ENCODE measurements at places on chromosomes 3 and 15.

GRCh38 chr15:34324933-34325332, 12.6 kb downstream of the SLC12A6 start:
- no peak for DNase-seq

DNA sequence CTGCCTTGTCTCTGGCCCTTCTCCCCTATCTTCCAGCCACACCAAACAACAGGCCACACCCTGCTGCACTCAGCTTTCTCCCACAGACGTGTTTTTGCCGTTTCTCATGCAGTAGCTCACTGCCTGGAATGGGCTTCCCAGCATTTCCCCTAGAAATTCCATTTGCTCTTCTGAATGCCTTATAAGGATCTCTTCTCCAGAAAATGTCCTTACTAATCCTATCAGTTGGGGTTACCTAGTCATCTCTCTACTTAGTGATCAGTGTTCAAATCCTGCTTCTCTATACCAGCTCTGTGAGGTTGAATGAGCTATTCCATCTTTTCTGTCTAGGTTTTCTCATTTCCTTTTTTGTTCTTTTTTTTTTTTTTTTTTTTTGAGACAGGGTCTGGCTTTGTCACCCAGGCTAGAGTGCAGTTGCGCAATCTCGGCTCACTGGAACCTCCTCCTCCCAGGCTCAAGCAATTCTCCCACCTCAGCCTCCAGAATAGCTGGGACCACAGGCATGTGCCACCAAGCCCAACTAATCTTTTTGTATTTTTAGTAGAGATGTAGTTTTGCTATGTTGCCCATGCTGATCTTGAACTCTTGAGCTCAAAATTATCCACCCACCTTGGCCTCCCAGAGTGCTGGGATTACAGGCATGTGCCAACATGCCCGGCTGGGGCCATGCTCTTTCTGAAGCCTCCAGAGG, 98.2 kb upstream of the CHD2 start:
- DNase-seq = peak; percentile 93

- no peak for DNase-seq
These were observed 112.0 kb upstream of the MCTP2 start for GRCh38 chr15:94119298-94119811.

- no peak for DNase-seq
These were observed 11.2 kb downstream of the SENP7 start for GRCh38 chr3:101501783-101502182.

GRCh38 chr3:176970770-176971169, 226.5 kb downstream of the TBL1XR1 start:
- no peak for DNase-seq

DNA sequence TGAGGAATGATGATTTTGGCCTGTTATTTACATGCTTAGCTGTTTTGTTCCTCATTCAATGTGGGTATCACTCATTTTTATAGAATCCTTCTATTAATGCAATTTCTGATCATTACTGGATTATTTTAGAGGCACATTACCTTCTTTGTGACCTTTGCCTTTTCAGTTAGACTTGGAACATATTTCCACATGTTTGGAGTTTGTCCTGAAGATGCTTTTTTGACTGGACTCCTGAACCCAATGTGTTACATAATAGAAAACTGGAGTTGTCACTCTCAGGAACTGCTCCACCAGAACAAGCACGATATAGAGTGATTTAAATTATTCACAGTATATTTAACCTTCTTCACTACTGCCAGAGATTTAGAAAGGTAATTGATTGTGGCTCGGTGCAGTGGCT, 59.5 kb downstream of the TP63 start:
- no peak for DNase-seq

DNA sequence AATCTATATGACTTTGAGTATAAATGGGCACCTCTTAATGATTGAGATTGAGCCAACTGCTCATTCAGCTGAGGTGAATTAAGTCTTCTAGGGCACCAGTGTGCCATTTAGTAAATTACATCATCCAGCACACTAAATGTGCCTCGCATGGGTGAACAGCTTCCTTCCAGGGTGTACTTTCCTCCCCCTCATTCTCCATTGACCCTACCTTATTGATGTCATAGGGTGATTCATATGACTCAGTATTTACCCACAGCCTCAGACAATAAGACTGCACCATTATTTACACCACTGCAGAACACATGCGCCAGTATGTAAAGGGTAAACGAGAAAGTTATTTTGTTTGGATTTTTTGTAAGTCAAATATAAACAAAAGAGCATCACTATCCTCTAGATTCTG, 185.2 kb upstream of the ARL6 start:
- no peak for DNase-seq

- DNase-seq = no peak
These were observed 234.0 kb downstream of the PLCL2 start for GRCh38 chr3:17118771-17119170.

- no peak for DNase-seq
These were observed 1035.3 kb upstream of the GBE1 start for GRCh38 chr3:82796765-82797164.

DNA sequence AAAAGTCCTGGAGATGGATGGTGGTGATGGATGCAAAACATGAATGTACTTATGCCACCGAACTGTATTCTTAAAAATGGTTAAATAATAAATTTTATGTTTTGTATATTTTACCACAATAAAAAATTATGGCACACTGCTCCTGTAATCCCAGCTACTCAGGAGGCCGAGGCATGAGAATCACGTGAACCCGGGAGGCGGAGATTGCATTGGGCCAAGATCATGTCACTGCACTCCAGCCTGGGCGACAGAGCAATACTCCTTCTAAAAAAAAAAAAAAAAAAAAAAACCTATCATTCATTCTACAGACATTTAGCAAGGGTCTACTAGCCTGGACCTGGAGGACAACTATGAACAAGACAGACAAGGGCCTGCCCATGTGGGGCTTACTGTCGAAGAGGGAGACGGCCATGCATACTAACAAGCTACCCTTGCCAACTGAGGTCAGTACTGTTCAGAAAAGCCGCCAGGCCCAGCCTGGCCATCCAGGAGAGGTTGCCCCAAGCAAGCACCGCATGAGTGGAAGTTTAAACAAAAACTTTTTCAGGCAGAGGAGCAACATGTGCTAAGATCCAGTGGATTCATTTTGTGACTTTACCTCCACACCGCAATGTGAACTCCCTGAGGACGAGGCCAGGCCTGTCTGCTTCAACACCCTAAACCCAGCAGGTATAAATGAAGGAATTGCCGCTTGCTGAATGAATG, 2.8 kb upstream of the NEK4 start:
- no peak for DNase-seq

- DNase-seq = no peak
These were observed 129.0 kb upstream of the NEO1 start for GRCh38 chr15:72923289-72923688.

GRCh38 chr3:44136421-44136820, 105.3 kb upstream of the TOPAZ1 start:
- DNase-seq = peak; percentile 7

DNA sequence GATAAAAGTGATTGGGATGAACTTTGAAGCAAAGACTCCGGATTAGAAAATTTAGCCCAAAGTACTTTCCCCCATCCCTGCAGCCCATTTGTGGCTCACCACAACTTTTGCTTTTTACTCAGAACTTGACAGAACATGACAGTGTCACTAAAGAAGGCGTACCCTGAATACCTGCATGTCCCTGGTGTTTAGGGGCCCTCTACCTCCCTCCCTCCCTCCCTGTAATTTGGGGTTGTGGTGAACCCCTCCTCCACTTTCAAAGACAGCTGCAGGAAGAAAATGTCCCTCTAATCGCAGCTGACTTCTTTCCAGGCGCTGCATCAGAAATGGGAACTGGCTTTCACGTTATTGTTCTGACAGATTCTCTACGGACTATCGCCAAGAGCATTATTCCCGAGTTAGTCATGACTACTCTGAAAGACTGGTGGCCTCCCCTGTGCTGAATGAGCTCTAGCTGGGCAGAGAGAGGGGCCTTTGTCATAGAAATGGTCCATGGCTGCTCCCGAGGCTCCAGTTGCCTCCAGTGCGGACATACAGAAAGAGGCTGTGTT, 93.2 kb upstream of the ARHGEF3 start:
- no peak for DNase-seq

GRCh38 chr15:51299187-51300015, 39.0 kb downstream of the CYP19A1 start:
- DNase-seq = no peak

GRCh38 chr3:128484404-128485281, 8.4 kb downstream of the GATA2 start:
- DNase-seq = peak; percentile 49

DNA sequence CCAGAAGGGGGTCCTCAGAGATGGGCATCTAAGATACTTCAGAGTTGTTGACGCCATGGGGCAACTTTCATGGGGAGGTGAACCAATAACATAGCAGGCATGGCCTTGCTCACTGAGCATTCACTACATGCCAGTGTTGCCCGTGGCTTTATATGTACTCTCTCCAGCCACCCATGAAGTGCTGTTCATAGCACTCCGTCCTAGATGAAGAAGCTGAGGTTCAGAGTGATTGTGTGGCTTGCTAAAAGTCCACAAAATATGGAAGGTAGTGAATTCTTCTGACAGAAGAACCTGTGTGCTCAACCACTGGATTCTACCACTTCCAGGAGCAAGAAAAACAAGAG, 9.8 kb upstream of the SEMA4B start:
- DNase-seq = no peak

DNA sequence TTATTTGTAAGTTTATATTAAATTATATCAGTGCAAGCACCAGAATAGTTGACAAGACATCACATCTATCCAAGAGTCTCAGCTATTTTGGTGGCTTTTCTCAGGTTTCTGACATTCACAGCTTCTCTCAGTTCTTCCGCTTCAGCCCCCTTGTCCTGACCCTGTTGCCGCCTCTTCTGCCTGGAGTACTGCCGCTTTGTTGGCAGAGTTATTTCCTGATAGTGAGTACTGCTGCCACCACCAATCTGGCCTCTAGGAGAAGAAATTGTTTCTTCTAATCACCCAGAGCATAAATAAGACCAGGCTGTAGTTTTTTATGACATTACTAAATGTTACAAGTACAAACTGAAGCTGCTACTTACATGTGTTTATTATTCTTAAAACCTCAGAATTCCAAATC, 470.1 kb downstream of the NSUN3 start:
- DNase-seq = no peak

GRCh38 chr15:78364233-78364632, 24.1 kb downstream of the CRABP1 start:
- DNase-seq = no peak

DNA sequence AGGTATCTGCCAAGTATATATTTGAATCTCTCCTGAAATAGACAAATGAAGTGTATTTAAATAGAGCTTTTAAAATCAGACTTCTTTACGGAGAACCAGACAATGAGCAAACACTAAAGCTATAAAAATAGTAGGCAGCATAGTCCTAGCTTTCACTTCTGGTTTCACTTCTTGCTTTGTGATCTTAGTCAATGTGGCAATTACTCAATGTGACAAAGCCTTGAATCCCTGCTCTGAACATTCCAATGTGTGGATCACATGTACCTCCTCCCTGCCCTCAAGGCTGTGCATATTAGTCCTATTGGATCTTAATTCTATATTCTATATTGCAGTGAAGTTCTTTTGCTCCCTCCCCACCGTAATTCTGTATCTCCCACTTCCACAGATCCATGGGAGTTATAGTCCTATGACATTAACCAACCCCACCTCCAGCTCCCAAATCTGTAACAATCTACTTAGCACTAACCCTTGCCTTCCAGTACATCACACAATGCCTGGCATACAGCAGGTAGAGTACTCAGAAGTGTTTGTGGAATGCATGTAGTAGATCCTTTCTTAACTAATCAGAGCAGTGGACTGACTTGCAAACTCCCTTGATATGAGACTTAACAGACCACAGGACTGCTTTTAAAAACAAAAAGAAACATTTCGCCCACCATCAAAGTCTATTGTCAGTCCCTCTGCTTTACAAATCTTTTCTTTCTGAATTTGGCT, 24.3 kb upstream of the CP start:
- peak; percentile 69 for DNase-seq

GRCh38 chr15:78679089-78679511, 38.1 kb upstream of the CHRNB4 start:
- DNase-seq = no peak

DNA sequence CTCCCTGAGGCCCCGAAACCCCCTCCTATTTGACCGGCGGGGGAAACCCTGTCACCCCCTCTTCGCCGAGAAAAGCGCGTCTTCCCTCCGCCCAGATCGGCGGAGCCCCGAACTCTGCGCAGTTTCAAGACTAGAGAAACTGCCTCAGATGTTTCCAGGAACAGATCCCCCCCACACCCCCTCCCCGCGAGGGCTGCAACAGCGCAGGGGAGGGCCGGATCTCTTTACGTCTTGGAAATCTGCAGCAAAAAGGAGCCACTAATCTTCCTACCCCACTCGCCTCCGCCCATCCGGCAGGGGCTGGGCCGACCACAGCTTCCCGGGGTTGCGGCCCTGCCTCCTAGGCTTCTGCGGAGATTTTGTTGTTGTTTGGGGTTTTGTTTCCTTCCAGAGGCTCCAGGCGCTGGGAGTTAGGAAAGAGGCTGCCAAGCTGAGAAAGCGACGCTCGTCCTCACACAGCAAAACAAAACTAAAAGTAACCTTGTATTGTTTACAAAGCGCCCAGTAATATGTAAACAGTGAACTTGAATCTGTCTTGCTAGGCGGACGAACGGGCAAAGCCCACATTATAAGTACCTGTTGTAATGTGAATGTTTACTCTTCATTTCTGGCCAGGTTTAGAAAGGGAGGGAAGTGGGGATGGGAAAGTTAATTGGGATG, 2.2 kb downstream of the FOXB1 start:
- DNase-seq = peak; percentile 72

- DNase-seq = no peak
These were observed 368.4 kb upstream of the IL12A start for GRCh38 chr3:159620281-159620680.

- DNase-seq = no peak
These were observed 7.1 kb downstream of the MSL2 start for GRCh38 chr3:136189043-136189442.

DNA sequence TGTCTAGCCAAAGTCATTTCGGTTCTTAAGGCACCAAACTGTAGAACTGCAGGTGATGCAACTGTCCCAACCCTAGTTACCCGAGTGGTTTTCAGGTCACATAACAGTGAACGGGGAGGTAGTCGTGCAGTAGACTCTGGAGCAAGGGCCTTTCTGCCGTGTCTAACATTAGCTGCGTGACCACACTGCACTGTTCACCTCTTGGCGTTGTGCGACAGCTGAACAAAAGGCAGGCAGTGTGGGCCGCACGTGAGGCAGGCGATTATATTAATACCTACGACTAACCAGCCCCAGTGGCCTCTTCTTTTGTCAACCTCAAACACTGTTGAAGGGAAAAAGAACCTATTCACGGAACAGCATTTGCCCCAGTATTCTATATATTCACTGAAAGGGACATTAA, 2.8 kb downstream of the LRRN1 start:
- DNase-seq = no peak

GRCh38 chr3:163563485-163563884, 1514.8 kb downstream of the SI start:
- no peak for DNase-seq

- no peak for DNase-seq
These were observed 8.3 kb upstream of the PDCD6IP start for GRCh38 chr3:33790091-33790490.

- DNase-seq = no peak
These were observed 82.8 kb upstream of the TNIK start for GRCh38 chr3:171542976-171543375.

Data from fibroblast of villous mesenchyme (primary cell).